Astrocyte (in vitro differentiated cells and primary cell): ENCODE measurements at places on chromosomes 2 and 18. TPM values are rescaled to one million over a fixed set of nuclear protein-coding genes. Genes with fewer than 3 reads are reported as not detected.
A peak's percentile ranks its signal among the peaks of the same experiment; 100 is the strongest.

Gene MC5R
- total RNA-seq: 0.26 and 0.57 TPM in 2 replicates

- H3K27me3 ChIP-seq: no peaks in the 10 kb centered on the region
- peak; percentile 46 for DNase-seq
- no peak overlapping the region for H3K4me3 ChIP-seq
- H3K27ac ChIP-seq: no peak overlapping the region
- peaks cover 29% of the 10 kb centered on the region for H3K4me1 ChIP-seq
- no peaks in the 10 kb centered on the region for H3K36me3 ChIP-seq
These were observed 6.2 kb downstream of the ALS2 start for GRCh38 chr2:201774546-201774945.

Gene TFPI
- 52.9 and 56.6 TPM in 2 replicates for total RNA-seq

Gene GRB14
- total RNA-seq: 8.6 and 11.1 TPM in 2 replicates

DNA sequence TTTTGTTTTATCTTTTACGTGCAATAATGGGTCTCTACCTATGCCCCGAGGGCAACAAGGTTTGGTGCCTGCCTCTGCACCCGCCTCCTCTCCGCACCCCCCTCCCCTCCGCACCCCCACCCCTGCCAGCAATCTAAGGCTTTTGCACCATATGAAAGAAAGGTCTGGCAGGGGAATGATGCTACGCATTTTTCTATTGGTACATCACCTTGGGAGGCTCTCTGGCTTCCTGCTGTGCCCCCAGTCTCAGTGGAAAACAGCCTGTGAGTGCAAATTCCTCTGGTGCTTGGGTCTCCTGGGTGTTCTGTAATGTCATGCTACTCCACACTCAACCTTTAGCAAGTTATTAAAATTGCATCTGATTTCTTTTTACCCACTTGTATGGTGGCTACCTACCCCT lies 161.3 kb upstream of the SMAD7 start:
- H3K27me3 ChIP-seq: no peaks in the 10 kb centered on the region
- DNase-seq: no peak

DNA sequence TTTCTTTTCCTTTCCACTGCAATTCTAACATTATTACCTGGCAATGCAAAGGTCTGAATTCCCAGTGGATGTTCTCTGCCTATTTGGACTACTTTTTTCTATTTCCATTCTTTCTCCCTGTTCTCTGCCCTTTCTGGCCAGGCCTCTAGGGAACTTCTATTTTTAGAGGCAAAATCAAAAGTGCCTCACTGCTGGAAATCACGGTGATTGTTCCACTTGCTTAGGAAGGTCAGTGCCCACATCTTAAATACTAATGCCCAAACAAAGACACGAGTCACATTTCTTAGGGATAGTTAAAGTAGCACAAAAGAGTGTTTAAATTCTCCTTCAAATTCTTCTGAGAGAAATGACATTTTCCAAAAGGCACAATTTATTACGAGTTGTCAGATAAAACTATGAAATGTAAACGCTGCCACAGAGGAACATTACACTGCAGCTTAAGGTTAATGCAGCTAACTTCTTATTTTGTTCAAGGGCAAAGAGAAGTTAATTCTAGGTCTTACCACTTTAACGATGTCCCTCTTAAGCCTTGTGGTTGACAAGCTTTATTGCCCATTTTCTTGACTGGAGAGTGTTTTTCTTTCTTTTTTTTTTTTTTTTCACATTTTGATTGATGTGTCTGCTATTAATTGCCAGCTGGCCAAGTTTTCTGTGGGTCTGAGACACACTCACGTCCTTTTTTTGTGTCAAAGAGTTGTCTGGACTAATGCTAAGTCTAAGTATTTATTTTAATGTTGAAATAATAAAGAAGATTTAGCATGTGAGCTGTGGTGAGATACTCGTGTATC lies 34.7 kb downstream of the ST6GAL2 start:
- H3K36me3 ChIP-seq: no peaks in the 10 kb centered on the region
- no peak for DNase-seq
- no peak overlapping the region for H3K4me3 ChIP-seq

DNA sequence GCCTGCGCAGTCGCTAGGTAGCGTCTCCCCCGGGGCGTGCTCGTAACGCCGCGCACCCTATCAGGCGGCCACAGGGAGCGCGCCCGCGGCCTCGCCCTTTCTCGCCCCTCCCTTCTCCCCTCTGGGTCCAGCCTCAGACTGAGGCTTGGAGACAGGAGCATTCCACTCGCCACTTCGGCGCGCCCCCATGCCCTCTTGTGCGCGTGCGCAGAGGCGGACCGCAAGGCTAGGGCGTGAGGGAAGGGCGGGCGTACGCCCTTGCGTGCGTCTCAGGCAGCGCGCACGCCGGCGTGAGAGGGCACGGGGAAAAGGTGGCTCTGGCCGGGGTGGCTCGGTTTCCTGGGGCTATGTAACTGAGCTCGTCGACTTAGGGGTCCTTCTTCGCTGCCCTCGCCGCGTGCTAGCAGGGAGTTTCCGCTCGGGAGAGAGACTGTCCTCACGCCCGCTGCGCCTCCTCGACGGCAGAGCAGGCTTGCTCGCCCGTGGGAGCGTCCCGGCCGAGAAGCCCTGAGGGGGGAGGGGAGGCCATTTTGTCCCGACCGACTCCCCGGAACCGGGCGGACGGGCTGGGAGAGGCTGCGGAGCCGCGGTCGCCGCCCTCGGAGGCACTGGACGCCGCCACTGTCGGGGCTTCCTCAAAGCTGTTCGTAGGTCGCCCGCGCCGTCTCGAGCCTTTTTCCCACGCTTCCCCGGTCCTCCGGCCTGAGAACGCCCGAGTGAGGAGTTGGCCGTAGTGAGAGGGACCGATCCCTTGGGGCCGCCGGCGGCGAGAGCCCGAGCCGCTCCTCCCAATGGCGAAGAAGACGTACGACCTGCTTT lies at the start of gene RAB10:
TSS of gene RAB10 (plus strand) at position 267 of the 819 bp plus-strand sequence. CDS start at position 792, 525 bp downstream.
- no peaks in the 10 kb centered on the region for H3K27me3 ChIP-seq
- peaks cover 4% of the 10 kb centered on the region for H3K4me1 ChIP-seq
- peak; percentile 94 for DNase-seq

DNA sequence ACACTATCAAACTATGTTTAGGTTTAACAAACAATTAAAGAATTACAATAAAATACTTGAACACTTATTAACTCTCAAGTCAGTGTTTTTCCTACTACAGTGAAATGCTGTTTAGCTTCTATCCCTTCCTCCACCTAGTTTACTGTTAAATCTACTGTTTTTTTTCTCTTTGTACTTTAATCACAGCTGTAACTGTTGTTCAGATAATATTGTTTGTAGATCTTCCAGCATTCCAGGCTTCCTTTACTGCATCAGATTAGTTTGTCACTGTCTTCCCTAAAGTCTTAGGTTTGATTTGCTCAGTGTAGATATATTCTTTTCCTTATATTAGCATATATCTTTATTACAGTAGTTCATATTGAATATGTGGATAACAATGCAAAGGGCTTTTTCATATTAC lies 22.5 kb downstream of the BIRC6 start:
- peaks cover 9% of the 10 kb centered on the region for H3K36me3 ChIP-seq
- no peak overlapping the region for H3K4me3 ChIP-seq
- H3K27me3 ChIP-seq: no peaks in the 10 kb centered on the region
- H3K4me1 ChIP-seq: no peaks in the 10 kb centered on the region
- DNase-seq: no peak
- no peak overlapping the region for H3K27ac ChIP-seq

DNA sequence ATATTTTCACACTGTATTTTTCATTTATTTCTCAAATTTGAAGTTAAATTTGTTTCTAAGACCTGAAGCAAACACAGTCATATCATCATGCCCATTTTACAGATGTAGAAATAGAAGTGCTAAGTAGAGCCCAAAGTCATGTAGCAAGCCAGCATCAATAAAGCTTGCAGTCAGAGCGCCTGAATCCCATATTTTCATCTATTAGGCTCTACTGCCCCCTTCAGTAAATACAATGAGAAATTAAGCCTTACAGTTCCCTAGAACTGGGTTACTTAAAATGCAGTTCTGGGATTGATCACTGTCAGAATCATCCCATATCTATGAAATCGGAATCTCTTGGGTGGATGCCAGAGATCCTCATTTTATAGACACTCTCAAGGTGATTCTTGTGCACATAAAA lies 419.9 kb downstream of the TGIF1 start:
- H3K4me3 ChIP-seq: no peak overlapping the region
- no peaks in the 10 kb centered on the region for H3K27me3 ChIP-seq
- H3K36me3 ChIP-seq: no peaks in the 10 kb centered on the region

DNA sequence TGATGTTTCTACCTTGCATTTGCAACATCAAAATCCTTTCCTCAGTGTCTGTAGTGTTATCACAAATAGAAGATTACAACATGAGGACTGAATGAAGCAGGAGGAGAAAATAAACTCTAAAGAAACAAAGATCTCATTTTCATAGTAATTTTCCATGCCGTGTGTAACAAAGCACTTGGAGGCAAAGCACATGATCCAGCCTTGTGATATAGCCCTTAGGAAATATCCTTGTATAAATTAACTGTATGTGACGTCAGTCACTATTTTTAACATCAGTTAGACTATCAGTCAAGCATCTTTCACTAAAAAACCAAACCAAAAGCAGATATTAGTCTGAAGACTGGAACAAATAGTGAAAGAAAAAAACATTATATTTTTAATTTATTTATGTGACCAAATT lies 492.1 kb upstream of the CNTNAP5 start:
- H3K4me3 ChIP-seq: no peak overlapping the region
- H3K36me3 ChIP-seq: no peaks in the 10 kb centered on the region
- no peaks in the 10 kb centered on the region for H3K27me3 ChIP-seq
- H3K4me1 ChIP-seq: no peaks in the 10 kb centered on the region
- no peak for DNase-seq
- H3K27ac ChIP-seq: no peak overlapping the region

DNA sequence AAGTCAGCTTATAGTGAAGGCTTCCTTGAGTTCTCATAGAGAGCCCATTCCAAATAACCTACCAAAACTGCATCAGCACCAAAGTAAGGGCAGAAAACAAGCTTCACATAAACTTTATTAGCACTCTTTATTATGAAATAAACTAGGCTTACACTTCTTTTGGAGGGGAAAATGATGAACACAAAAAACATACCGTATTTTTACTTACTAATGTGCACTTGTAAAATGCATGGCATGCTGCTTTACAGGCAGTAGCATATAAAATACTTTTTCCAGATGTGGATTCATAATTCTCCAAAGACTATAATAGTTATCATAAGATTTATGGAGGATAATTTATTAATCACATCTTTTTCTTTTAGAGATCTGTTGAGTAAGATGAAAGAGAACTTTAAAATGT lies 133.9 kb downstream of the OSR1 start:
- no peak overlapping the region for H3K4me3 ChIP-seq
- no peaks in the 10 kb centered on the region for H3K36me3 ChIP-seq
- H3K4me1 ChIP-seq: no peaks in the 10 kb centered on the region
- no peaks in the 10 kb centered on the region for H3K27me3 ChIP-seq

Gene CAVIN2
- total RNA-seq: 1.9 and 2.8 TPM in 2 replicates

GRCh38 chr2:114032705-114033104 lies 142.8 kb downstream of the ACTR3 start:
- no peak overlapping the region for H3K27ac ChIP-seq
- DNase-seq: no peak
- H3K27me3 ChIP-seq: no peaks in the 10 kb centered on the region
- no peaks in the 10 kb centered on the region for H3K36me3 ChIP-seq

DNA sequence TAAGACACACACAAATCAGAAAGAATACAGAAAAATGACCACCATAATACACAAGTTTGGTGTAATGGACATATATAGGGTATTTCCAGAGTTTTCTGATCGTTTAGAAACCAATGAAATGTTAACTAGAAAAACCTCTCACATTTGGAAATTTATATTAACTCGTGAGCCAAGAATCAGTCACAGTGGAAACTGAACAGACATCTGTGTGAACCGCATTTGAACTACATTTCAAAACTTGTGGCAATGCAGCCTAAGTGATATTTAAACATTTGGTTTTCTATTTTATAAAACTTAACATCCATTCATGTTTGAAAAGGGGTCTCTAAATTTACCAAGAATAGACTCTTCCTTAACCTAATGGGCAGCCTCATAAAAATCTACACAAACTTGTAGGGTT lies 29.0 kb upstream of the KCNG2 start:
- no peak for DNase-seq
- no peak overlapping the region for H3K27ac ChIP-seq
- H3K4me1 ChIP-seq: no peaks in the 10 kb centered on the region
- H3K4me3 ChIP-seq: no peak overlapping the region

DNA sequence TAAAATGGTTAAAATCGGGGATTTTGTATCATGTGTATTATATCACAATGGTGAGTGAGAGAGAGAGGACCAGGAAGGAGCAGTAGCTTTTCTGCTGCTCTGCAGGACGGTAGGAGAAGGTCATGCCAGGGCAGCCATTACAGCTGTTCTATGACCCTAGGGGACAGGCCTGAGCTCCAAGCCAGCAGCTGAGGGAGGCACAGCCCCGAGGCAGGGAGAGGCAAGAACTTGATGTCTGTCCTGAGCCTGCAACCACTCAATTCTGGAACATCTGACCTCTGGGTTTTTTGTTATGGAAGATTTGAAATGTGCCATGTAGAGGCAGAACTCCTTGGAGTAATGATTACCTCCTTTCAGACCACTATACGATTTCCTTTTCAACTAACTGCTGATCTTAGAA lies 135.8 kb upstream of the SH3BP4 start:
- peaks cover 2% of the 10 kb centered on the region for H3K27me3 ChIP-seq
- H3K27ac ChIP-seq: no peak overlapping the region
- DNase-seq: no peak
- H3K4me1 ChIP-seq: no peaks in the 10 kb centered on the region
- no peaks in the 10 kb centered on the region for H3K36me3 ChIP-seq

GRCh38 chr18:14930076-14930475 lies 182.1 kb downstream of the ANKRD30B start:
- H3K27me3 ChIP-seq: no peaks in the 10 kb centered on the region
- DNase-seq: no peak
- no peaks in the 10 kb centered on the region for H3K4me1 ChIP-seq
- no peak overlapping the region for H3K27ac ChIP-seq
- no peaks in the 10 kb centered on the region for H3K36me3 ChIP-seq

DNA sequence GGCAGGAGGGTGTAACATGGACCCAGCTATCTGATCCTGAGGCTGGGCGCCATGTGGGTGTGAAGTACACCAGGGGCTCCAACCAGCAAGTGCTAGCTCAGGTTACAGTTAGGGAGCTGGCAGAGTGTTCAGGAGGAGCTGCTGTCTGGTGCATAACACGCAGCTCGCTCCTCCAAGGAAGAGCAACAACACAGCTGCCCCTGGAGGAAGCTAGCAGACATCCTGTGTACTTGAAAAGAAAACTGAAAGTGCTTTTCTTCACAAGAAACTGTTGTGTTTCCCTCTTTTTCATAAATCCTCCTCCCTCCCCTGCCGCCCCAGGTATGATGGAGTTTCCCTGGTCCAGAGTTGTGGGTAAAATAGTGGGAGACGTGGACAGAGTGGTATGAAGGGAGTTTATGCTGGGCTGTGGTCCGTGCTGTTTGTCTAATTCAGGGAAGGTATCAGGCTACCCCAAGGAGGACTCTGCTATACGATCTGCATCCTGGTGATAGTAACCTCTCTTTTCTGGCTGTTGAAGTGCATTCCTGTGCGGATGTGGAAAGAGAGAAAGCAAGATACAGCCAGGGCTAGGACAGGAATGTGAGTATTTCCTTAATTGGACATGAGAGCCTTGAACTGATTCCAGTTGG lies 6.1 kb upstream of the LBH start:
- H3K4me1 ChIP-seq: peaks cover 23% of the 10 kb centered on the region
- H3K4me3 ChIP-seq: peak overlapping the region; percentile 48
- H3K27me3 ChIP-seq: peaks cover 4% of the 10 kb centered on the region
- H3K27ac ChIP-seq: peak overlapping the region; percentile 75

Gene SLC16A14
- 3.5 and 4.2 TPM in 2 replicates for total RNA-seq

Gene EFHD1
- total RNA-seq: 15.7 and 18.8 TPM in 2 replicates

Gene PLEKHA3
- total RNA-seq: 41.0 and 42.1 TPM in 2 replicates

- no peak overlapping the region for H3K27ac ChIP-seq
- H3K27me3 ChIP-seq: no peaks in the 10 kb centered on the region
- no peak overlapping the region for H3K4me3 ChIP-seq
- H3K36me3 ChIP-seq: no peaks in the 10 kb centered on the region
- no peak for DNase-seq
These were observed 2.8 kb downstream of the DUSP2 start for GRCh38 chr2:96142217-96143113.

Gene PCARE
- total RNA-seq: not detected in 2 replicates

Gene IL1F10
- total RNA-seq: not detected in 2 replicates

Gene LHCGR
- total RNA-seq: not detected in 2 replicates
